Stimulated activated CD8-positive, alpha-beta memory T cell treated with anti-CD3 and anti-CD28 coated beads, Interleukin-4, amount 100 ng/mL, for 24 hours (primary cell): ENCODE measurements at places on chromosomes 11 and 22.

DNA sequence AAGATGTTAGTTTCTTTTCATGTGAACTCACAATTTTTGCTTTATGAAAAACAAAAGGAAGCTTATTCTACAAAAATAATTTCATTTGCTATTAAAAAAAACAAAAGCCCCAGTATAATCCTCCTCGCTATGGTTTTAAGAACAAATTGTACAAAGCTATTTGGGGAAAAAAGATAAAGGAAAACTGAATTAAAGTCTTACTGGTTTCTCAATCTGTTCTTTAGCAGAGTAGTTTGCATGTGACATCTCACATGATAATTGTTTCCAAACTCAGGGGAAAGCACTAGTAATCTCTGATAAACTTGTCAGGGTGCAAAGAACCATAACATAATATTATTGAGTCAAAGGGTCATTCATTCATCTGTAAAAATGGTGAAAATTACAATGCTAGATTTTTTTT is 2.9 kb upstream of the DDI1 start:
- no peak for DNase-seq

DNA sequence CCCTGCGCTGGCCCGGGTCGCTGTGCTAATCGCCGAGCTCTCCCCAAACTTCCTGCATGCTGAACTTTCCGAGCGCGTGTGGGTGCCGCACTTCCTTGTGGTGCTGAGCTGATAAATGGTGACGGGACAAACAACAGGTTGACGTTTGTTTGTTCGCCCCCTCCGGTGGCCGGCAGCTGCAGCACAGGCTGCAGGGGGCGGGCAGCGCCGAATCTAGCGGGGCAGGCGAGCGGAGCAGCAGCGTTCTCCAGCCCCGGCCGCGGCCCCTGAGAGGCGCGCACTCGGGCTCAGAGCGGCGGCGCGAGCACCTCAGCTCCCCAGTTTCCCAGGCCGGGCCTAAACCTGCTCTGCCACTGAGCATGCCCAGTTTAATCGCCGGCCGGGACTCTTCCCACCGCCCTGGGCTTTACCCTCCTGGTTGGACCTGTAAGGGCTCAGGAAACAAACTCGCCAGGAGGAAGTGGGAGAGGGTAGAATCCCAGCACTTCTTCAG is at the start of gene PDGFD:
TSS of gene PDGFD (minus strand) at position 120 of the 493 bp plus-strand sequence.
- DNase-seq = peak; percentile 30

GRCh38 chr22:39580795-39581194 is 10.2 kb downstream of the CACNA1I start:
- no peak for DNase-seq

DNA sequence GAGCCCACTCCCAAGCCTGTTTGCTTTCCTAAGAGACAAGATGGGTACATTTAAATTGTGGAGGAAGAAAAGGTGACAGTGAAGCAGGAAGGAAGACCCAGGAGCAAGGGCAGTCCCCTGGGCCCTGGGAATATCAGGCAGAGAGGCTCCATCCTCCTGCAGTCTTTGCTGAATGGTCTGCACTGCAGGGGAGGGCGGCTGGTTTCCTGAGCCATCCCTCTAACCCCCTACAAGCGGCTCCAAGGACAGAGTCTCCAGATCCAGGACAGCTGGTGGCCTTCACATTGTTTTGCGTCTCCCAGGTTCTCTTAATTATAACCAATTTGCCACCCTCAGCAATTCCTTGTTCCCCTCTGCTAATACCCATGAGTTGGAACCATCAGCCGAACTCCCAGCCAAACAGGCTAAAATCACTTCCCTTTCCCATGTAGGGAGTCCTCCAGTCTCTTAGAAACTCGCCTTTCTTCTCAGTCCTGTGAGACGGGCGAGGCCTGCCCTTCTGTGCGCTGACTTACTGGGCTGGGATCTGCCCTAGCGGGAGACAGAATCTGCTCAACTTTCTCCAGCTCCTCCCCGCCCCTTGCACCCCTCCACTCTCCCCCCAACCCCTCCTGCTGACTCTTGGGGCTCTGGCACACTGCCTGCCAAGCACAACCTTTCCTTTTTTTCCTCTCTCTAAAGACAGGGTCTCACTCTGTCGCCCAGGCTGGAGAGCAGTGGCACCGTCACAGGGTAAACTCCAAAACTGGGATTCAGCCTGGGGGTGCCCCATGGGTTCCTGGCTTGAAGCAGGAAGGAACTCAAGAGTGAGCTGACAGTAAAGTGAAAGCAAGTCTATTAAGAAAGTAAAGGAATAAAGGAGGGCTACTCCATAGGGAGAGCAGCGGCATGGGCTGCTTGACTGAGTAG is 53.4 kb upstream of the EMID1 start:
- DNase-seq = no peak

DNA sequence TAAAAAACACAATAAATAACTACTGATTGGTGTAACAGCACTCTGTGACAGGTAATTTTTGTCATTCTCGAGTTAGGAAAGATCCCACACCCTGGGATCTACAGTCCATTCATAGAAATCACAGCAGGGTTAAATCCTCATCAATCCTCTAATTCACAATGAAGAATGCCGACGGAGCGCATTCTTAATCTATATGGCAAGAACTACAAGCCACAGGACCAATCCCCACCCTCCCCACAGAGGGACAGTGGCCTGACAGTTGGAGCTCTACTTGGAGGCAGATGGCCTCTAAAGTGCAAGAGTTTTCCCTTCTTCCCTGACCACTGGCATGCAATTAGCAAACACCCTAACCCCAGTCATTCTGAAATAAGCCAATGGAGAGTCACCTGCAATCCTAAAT is 34.2 kb downstream of the TCF20 start:
- DNase-seq = no peak

- no peak for DNase-seq
These were observed 23.7 kb downstream of the WBP2NL start for GRCh38 chr22:42022162-42022847.

GRCh38 chr11:86205421-86206336 is 38.9 kb upstream of the EED start:
- DNase-seq = no peak

DNA sequence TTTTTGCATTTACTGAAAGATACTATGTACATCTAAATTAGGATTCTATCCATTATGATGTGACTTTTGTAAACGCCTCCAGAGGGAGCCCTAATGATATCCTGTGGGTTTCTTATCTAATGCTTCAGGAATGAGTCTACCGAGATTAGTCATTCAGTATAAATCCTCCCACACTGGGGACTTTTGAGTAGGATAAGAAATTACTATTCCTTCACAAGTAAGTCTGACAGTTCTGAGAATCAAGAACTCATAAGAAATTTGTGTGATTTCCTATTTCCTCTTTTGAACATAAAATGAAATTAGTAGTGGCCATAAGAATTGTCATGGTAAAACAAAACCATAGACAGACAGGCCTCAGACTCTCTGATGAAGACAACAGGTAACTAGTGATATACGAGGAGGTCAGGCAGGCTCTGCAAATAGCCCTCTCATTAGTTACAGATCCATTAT is 10.0 kb upstream of the OR5M1 start:
- no peak for DNase-seq

GRCh38 chr11:96736601-96737000 is 346.8 kb downstream of the JRKL start:
- no peak for DNase-seq

DNA sequence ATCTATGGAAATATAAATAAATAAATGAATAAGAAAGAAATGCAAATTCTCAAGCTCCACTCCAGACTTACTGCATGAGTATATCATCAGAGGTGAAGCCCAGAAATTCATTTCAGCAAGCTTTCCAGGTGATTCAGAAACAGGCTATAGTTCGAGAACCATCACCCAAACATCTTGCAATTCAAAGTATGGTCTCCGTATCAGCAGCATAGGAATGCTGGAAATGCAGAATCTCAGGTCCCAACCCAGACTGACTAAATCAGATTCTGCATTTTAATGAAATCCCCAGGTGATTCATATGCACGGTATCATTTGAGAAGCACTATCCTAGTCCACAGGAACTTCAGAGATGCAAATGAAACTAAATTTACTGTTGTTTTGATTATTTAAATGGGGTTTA is 95.3 kb downstream of the SERGEF start:
- DNase-seq = no peak

GRCh38 chr11:5245155-5245554 is 4.5 kb downstream of the HBG1 start:
- DNase-seq = no peak

GRCh38 chr22:29029202-29030000 is 32.2 kb downstream of the C22orf31 start:
- DNase-seq = no peak

DNA sequence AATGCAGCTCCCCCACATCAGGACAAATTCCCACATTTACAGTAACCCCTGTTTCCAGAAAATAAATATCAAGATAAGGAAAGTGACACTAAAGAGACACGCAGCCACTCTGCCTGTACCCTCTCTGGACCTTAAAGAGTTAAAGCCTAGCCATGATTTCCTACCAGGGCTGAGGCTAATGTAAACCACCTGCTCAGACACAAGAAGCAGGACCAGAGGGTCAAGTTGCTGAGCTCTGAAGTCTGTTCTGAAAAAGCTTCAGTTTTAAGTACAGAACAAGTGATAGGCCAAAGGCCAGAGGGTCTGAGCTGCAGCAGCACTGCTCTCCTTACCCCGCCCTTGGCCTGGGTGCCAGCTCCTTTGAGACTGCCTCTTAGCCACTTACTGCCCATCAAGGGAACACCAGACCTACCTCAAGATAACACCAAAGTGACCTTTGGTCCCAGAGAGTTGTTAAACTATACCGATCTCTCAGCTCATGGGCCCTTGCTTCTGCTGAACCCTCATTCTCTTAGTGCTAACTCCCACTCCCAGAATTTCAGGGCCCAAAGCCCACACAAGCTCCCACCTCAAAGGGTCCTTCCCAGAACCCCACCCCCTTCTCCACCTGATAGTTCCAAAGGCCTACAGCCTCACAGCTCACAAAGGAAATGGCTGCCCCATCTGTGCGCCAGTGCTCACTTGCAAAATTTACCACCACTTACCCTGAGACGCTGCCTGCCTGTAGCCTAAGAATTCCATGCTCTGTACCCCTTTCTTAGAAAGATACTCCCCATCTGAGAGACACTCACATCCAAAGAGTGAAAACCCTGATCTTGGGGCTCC is 40.5 kb downstream of the IL18BP start:
- DNase-seq = no peak

DNA sequence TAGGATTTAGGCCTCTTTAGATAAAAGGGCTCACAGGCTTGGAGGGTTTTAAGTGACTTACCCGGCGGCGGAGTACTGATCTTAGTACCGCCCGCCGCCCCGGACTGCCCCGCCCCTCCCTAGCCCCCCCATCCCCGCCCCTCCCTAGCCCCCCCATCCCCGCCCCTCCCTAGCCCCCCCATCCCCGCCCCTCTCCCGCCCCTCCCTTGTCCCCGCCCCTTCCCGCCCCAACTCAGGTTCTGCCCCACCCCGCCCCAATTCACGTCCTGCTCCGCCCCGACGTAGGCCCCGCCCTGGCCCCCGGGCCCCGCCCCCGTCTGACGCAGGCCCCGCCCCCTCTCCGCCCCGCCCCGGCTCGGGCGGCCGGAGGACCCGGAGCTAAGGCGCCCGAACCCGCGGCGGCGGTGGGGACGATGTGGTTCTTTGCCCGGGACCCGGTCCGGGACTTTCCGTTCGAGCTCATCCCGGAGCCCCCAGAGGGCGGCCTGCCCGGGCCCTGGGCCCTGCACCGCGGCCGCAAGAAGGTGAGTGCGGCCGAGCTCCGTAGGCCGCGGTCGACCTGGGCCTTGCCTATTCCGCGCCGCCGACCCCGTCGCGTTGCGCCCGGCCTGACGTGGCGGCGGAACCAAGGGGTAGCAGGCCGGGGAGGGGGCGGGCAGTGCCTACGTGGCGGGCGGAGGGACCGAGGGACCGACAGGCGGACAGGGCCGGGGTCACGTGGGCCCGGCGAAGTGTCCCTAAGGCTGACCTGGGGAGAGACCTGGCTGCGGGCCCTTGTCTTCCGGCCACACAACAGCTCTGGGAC is at the start of gene SCYL1:
TSS of gene SCYL1 (plus strand) at position 343 of the 805 bp plus-strand sequence. CDS start at position 414, 71 bp downstream.
- DNase-seq = peak; percentile 66

DNA sequence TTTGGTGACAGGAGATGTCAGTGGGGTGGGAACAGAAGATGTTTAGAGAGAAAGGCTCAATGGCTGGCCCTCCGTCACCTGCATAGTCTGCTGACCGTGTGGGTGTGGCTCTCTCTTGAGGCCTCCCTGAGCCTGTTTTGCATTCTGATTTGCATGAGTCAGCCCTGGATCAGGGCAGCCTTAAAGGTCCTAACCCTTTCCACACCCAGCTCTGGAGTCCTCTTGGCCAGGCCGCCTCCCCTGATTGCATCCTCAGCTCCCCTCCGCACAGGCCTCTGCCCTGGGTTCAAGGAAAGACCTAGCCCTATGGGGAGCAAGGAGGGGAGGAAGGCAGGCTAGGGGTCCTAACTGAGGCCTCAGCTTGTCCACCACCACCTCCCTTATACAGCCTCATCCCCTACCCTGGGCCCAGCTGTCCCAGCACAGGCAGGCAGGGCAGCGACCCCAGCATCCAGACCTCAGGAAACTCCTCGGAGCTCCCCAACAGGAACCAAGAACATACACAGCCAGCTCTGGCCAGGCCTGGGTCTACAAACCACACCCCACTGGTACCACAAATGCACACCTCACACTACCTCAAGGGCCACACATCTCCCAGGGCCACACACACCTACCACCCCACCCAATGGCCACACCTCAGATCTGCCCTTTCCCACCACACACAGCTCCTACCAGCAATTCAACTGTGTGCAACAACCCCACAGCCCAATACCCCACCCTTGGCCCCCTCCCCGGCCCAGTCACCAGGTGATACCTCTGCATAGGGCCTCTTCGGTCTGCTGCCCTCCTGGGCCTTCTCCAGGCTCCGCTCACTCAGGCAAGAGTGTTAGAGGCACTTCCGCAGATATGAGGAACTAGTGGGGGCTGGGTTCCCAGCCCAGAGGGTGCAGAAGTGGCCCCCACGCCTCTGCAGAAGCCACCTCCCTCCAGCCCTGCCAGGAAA is 13.7 kb downstream of the ARAP1 start:
- DNase-seq = no peak

DNA sequence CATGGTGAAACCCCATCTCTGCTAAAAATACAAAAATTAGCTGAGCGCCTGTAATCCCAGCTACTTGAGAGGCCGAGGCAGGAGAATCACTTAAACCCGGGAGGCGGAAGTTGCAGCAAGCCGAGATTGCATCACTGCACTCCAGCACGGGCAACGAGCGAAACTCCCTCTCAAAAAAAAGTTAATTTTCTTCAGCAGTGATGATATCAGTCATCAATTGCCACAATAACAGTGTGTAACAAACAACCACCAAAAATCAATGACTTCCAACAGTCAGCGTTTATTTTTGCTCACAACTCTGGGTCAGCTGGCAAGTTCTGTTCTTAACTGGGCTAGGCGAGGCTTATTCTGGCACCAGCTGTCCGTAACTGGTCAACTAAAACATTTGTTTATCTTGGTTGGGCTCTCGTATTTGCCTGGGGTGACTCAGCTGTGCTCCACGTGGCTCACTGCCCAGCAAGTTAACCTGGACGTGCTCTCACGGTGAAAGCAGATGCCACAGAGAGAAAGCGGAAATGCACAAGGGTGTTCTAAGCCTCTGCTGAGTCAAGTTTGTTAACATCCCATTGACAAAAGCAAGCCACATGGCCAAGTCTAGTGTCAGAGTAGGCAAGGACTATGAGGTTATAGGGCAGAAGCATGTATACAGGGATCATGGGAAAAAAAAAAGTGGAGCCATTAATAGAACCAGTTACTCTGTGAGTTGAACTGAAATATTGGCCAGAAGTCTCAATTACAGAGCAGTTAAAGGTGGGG is 52.1 kb downstream of the LHFPL7 start:
- DNase-seq = no peak
